Left ventricle myocardium superior (tissue), 1 donor: ENCODE measurements at places on chromosomes 5 and 9. TPM values are rescaled to one million over a fixed set of nuclear protein-coding genes. Genes with fewer than 3 reads are reported as not detected.

DNA sequence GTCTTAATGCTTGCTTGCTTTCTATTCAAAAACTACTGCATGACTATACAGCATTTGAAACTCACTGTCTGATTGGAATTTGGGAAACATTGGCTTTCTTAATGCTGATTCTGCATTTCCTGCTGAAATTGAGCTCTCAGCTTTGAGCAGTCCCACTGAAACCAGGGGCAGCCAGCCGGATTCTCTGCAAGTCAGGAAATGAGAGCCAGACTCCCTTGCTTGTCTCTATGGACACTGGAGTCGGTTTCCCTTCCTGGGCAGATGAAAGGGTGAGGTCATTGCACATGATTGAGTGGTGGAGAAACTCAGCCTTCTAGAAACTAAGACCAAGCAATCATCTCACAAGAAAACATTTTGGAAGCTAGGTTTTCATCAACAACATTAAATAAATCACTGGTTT, 119.7 kb upstream of the SPATA31C2 start:
- peak; percentile 56 for DNase-seq

DNA sequence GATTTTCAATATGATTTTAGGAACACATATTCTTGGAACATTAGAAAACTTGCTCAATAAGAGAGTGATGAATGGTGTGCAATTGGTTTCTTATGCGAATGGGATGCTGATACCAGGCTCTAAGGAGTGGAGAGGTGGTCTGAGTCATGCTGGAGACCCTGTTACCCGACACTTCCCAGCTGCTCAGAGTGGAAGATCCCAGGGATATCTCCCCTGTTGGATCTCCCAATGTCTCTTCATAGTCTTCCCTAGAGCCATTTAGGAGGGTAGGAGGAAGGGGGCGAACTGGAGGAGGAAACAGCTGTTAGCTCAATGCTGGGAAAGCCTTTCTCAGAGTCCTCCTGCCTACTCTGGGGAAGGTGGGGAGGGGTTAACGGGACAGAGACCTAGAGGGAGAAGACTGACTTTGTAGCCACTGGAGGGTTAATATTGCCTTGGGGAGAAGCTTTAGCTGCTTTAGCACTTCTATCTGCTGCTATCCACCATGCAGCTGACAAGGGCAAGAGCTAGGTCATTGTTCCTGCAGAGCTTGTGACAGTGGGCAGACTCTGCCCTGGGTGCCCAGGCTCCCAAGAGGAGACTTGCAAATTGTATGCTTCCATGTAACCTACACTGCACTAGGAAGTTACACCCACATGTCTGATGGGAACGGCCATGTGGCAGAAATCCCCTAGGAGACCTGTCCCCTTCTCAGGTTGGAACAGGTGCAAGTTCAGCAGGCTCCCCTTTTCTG, 301.0 kb downstream of the GADD45G start:
- DNase-seq: no peak

- DNase-seq: peak; percentile 37
Measured at GRCh38 chr5:67058998-67059743, 137.4 kb downstream of the CD180 start.

BARHL1 gene
- not detected for total RNA-seq
